Stimulated activated CD4-positive, alpha-beta T cell treated with anti-CD3 and anti-CD28 coated beads, Interleukin-1b, Interleukin-23, amount 100 ng/mL, for 1 hour (primary cell): ENCODE measurements at places on chromosomes 7 and 10.

GRCh38 chr10:11880151-11881029 is 57.2 kb downstream of the PROSER2 start:
- DNase-seq, result no peak

DNA sequence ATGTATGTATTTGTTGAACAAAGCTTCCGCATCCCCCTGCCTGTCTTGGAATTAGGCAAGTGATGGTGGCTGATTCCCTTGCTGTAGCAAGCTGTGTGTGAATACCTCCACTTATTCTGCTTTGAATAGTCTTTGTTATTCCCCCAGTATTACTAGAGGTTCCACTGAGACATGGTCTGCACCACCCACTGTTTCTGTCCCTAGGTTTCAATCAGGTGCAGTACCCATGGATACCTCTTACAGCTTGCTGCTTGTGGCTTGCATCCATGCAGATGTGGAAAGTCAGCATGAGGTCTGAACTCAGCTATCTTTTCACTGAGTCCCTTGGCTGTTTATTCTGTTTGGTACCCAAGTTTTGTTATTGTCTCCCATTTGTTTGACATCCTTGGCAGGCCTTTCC is 447.4 kb downstream of the GRM8 start:
- no peak for DNase-seq

DNA sequence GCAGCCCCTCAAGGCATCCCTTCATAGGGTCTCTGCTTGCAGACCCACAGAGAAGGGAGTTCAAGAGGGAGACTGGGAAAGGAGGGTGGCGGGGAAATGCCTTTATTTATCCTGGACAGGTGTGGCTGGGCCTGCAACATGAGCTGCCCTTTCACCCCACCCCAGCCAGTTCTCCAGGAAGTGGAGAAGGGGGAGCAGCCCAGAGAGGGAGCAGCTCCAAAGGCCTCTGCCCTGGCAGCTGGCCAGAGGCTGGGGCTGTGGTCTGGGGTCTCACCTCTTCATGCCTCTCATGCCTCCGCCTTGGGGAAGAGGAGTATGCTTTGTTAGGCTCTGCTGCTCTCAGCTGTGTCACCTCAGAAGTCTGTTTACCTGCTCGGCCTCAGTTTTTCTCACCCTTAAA is 3.1 kb downstream of the LDB3 start:
- DNase-seq, result no peak

DNA sequence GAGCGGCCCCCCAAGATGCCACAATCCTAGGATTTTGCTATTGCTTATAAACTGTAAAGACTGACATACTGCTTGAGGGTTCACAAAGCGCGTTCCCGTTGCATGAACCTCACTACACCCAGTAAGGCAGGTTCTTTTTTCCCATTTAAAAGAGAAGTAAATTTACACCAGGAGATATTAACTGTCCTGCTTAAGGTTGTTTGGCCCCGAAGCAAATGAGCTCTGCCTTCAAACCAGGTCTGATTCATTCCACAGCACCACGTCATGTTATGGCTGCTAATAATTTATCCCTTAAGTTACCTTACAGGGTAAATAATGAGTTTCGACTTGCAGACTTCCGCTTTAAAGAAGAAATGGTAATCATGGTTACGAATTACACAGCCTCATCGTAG is 559 bp upstream of the FKBP14 start:
- no peak for DNase-seq

DNA sequence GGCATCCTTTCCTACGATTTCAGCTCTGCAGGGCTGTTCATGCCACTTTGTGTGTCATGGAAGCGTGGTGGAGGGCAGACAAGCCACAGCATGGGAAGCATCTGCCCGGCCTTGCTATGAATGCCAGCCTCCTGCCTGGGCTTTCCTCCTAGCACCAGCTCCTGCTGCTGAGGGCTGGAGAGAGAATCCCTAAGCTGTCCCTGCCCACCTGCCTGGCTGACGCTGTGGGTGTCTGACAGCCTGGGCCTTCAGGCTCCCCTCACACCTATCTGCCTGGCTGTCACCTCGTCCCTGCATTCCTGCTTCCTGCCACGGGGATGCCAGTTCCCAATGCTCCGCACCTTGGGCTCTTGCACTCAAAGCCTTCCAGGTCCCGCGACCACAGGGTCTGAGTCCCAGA is 606.5 kb upstream of the MGMT start:
- no peak for DNase-seq

DNA sequence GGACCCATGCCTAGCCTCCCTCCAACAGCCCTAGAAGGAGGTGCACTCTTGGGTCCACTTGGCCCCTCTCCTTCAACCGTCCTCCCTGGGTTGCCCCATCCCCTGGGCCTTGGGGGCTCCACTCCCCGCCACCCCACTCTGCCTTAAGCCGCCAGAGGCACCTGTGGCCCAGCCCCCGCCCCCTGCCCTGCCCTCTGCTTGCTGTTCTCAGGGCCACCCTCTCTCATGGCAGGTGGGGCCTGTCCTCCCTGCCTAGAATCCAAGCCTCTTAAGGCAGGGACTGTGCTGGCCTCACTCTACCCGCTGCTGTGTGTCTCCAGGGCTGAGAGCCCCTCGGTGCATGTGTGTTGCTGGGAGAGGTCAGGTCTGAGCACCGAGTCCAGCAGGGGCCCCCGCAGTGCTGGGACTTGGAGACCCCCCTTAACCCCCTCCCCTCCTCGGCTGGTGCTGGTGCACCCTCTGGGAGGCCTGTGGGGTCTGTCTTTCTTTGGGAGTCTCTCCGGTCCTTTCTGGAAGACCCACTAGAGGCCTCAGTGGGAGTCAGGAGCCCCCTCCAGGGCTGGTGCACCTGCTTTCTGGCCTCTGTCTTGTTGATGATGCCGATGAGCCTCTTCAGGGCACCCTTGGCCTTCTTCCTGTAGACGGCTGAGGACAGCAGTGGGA is 43.8 kb downstream of the CFAP46 start:
- no peak for DNase-seq

DNA sequence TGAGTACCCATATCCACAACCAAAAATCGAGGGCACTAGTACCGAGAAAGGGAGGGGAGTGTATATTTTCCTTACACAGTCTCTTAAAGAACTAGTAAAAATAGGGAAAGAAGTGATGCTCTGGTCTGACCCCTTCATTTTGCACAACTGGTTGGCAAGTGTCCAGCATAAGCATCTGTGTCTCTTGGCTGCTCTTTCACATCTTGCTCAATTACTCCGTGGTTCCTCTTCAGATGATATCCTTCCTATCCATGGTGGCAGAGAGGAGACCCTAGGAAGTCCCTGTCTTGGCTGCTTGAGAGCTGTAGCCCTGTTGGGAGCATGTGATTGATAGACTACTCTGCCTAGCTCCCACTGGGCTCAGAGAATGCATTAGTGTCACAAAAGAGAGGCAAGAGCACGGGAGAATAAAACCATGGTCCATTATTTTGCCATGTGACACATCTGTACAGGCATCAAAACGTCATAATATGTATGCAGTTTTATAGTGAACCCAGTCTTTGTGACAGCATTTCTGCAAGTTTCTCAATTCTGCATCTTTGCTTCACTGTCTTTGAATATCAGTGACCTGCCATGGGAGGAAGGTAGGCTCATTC is 111.8 kb upstream of the ANKRD1 start:
- DNase-seq, result no peak

GRCh38 chr7:95526128-95526738 is 40.5 kb downstream of the ASB4 start:
- DNase-seq, result no peak

- no peak for DNase-seq
Measured at GRCh38 chr10:50542871-50543270, 80.9 kb downstream of the SGMS1 start.

DNA sequence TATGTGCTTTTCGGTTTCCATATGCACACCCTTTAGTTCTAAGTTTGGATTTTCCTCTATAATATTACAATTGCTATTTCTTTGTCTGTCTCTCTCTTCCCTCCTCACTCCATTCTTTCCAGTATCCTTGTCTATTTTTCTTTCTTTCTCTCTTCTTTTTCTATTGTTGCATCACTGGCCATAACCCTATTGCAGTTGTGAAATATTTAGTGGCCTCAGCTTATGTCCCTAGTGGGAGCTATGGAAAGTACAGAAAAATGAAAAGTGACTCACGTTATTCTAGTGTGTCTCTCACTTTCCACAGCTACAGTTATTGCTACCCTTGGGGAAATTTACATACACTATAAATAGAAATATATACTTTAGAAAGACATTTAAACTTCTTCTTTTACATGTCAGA is 59.1 kb downstream of the CNTNAP2 start:
- no peak for DNase-seq

- DNase-seq, result no peak
Measured at GRCh38 chr7:149245244-149245643, 5.8 kb downstream of the ZNF212 start.

GRCh38 chr7:46900312-46901263 is 681.3 kb downstream of the TNS3 start:
- no peak for DNase-seq

DNA sequence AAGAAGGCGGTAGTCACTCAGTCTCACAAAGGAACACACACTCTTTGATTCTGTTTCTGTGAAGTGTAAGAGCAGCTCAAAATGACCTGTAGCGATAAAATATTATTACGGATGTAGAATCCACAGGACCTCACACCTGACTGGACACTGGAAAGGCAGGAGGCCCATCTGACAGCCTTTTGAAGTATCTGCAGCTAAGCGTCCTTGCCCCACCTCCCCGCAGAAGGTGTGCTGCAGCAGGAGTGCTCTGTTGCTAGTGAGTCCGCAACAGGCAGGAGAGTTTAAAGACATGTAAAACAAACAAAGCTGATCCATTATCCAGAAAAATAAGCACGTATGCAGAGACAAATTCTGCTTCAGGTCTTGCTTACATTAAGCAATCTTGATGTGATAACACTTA is 355.5 kb downstream of the GPR158 start:
- DNase-seq, result no peak

DNA sequence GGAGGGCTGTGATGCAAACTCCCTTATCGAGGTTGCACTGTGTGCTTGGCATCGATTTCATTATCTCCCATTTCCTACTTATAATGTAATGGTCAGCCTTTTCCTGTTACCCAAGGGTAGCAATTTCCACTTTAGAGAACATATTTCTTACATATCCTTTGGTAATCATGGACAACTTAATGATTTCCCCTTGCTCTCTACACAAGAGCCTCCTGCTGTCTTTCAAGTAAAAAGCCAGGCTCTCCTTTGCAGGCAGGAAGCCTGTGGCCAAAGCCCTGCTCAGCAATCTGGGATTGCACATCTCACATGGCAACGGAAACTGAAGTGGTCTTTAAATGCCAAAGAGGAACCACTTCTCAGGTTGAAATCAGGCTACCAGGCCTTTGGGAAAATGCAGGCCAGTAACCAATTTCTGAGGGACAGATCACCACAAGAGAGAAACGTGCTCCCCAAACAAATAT is 86.7 kb upstream of the IKZF1 start:
- no peak for DNase-seq

- DNase-seq, result no peak
Measured at GRCh38 chr10:48899781-48900180, 39.9 kb downstream of the LRRC18 start.

DNA sequence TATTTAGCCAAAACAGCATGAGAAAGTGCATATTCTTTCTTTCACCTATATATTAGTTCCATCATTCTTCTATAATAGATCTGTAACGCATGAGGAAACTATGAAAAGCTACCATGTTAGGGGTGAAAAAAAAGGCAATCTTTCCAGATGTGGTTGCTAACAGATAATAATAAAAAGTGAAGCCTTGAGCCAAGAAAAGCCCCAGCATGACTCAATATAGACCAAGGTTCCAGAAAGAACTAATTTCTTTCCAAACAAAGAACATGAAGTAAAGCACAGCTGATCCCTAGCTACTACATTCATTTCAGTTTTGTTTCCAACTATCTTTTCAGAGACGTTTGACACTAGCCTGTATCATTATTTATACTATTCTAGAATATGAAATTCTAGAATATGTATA is 16.4 kb downstream of the ARL4A start:
- DNase-seq, result no peak
